ENCODE measurements at places on chromosomes 7 and 10.

- DNase-seq = peak; percentile 45
Measured at GRCh38 chr7:28356619-28357018, 55.7 kb upstream of the CREB5 start.

DNA sequence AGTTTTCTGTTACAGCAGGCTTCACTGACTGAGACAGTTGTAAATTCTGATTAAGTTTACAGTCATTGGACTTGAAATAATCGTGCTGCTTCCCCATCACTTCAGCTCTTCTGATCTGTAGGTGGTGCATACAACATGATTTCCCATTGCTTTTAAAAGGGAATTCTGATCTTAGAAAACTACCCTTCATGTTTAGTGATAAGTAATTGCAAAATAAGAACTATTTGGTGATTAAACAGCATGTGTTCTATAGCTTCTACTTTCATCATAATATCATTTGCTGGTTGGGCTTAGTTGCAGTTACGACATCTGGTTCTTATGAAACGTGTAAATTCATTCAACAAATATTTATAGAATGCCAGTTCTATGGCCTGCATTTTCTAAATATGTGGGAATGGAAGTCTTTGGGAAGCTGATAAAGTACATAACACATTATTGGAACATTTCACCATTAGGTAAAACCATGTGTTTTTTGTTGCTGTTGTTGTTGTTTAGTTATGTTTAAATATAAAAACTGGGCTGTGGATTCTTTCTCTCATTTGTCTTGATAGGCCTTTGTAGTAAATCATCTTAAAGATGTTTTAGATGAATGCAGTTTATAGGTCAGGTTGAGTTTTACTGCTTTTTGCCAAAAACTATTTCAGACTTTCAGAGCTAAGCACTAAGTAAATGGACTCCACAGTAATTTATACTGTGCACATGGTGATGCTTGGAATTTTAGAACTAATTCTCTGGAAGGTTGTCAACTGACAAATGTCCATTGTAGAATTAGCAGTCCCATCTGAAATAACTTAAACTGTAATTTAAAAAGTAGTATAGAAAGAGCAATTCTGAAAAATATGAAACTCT is 13.1 kb downstream of the GNAI1 start:
- DNase-seq = no peak

DNA sequence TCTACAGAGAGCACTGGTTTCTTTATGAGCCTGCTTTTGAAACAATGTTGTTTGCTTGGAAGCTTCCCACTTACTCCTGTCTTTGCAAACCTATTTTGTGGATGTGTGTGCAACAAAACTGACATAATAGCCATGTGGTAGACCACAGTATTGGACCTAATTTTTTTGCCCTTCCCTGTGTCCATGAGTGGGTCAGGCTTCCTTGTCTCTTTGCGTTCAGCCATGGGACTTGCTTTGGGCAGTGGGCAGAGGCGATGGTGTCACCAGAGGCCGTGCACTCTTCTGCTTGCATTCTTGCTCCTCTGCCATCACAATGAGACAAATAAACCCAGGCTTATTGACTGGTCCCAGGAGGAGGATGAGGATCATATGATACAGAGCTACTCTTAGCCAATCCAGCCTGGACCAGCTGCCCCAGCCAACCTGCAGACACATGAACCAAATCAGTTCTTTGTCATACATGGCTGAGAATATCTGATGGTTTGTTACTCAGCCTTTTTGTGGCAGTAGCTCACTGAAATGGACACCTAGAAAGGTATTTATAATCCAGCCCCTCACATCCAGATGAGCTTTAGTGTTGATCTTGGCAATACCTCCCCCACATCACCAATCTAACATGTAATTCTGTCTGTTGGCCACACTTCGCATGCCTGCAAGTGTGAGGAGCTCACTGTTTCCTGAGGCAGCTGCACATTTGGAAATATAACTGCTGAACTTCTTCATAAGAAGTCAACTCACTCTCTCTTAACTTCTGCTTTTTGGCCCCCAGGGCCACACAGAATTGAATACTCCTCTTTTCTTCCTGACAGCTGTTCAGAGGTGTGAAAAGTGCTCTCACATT is 427.8 kb upstream of the ZMIZ1 start:
- DNase-seq = no peak

DNA sequence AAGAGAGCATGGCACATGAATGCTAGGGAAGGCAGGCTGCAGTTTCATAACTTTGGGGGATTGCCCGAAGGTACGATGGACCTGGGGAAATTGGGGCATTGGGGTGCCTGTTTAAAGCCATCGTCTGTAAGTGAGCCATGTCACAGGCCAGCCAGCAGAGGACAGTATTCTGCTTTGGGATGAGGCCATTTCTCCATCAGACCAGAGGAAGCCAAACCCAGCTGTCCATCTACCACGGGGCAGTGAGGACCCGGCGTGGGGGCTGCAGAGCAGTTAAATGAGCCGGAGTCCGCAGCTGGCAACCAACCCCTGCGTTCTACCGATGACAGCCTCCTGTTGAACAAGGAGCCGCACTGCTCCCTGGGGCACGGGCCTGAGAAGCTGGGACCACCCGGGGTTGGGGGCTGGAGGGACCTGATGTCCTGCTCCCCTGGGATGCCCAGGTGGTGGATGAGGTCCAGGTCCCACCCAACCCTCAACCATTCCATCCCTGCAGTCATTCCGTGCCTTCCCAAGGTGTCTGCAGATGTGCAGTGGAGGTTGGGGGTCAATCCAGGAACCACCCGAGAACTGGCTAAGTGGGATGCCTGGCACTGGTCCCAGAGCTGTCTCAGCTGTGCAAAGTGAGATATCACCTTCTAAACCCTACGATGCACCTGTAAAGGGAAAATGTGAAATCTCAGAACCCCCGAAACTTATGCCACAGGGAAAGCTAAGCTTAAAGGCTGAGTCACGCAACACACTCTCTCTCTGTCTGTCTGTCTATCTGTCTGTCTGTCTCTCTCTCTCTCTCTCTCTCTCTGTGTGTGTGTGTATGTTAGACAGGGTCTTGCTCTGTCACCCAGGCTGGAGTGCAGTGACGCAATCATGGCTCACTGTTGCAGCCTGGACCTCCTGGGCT is 12.1 kb upstream of the RHBDD2 start:
- DNase-seq = peak; percentile 76

GRCh38 chr10:133140417-133141143 is 19.4 kb upstream of the KNDC1 start:
- DNase-seq = no peak

- DNase-seq = no peak
Measured at GRCh38 chr10:83333566-83333965, 805.7 kb upstream of the GHITM start.

- DNase-seq = no peak
Measured at GRCh38 chr10:4512196-4512595, 313.8 kb upstream of the AKR1E2 start.

DNA sequence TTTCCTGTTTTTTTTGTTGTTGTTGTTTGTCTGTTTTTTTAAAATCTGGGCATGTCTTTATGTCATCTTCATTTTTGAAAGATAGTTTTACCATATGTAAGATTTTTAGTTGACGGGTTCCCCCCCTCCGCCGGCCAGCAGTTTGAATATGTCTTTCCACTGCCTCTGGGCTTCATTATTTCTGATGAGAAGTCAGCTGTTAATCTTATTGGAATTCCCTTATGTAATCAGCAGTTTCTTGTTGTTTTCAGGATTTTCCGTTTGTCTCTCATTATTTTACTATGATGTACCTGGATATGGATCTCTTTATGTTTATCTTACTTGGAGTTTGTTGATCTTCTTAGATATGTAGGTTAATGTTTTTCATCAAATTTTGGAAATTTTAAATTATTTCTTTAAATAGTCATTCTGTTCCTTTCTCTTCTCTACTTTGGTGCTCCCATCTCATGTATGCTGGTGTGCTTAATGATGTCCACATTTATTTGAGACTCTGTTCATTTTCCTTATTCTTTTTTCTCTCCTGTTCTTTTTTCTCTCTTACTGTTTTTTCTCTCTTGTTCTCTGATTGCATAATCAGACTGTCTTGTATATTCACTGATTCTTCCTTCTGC is 9.7 kb downstream of the EXOC6 start:
- DNase-seq = no peak

DNA sequence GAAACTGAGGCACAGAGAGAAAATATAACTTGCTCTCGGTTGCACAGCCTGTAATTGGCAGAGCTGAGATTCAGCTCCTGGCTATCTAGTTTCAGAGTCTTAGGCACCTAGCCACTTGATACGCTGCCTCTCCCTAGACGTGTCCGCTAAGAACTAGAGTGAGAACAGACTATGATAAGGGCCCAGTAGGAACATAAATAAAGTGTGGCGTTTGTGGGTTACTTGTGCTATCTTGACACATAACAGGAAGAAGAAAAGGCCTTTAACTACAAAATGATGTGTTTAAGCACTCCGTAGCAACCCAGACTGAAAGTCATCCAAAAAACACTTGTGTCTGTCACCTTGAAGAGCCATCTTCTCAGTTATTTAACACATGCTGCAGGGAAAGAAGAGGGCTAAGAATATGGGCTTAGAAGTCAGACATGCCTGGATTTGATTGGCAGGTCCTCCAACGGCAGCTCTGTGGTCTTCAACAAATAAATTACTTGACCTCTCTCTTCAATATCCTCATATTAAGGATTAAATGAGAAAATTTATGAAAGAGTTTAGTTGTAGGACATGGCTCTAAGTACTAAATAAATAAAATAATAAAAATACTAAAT is 96.2 kb downstream of the SGMS1 start:
- no peak for DNase-seq

DNA sequence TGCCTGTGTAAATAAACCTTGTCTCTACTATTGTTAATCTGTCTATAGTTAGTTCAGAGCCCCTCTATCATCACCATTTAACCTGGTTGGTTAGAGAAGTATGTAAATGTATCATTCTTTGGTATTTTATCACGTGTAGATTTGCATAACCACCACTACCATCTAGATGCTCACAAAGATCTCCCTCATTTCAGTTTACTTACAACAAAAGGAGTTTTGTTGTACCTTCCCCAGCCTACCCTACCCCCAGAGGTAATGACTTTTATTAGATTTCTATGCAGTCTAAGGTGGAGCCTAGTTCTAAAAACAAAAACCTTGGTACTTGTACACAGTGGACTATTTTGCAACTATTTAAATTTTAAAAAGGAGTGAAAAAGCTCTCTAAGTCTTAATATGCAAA is 17.5 kb downstream of the ACADSB start:
- no peak for DNase-seq

GRCh38 chr10:125082881-125083575 is 77.3 kb downstream of the CTBP2 start:
- no peak for DNase-seq

GRCh38 chr10:73907841-73908517 is 3.0 kb upstream of the PLAU start:
- DNase-seq = no peak

DNA sequence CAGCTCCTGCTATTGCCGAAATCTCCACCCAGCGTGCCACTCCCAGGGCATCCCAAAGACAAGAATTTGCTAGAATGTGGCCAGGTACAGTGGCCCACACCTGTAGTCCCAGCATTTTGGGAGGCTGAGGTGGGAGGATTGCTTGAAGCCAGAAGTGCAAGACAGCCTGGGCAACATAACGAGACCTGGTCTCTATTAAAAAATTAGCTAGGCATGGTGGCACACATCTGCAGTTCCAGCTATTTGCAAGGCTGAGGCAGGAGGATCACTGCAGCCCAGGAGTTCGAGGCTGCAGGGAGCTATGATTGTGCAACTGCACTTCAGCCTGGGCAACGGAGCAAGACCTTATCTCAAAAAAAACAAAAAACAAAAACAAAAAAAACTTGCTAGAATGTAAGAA is 73.3 kb upstream of the LYZL2 start:
- DNase-seq = no peak

GRCh38 chr7:139127648-139128047 is 18.1 kb upstream of the ZC3HAV1 start:
- no peak for DNase-seq

DNA sequence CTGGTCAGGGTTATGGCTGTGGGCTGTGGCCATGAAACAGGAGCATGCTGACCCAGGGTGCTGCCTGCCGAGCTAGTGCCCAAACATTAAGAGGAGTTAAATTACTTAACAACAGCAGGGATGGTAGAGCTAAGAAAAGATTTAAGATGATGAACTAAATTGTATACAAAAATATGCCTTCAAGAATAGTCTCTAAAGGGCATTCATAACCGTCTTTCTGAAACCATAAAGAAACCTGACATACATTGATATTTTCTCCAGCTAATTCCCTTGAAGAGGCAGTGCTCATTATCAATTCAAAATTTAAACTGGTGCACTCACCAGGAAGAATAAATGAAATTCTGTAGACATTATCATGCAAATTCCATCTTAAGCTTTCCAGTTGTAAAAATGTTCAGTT is 265.8 kb upstream of the TAC1 start:
- no peak for DNase-seq

GRCh38 chr10:77859865-77860282 is 66.7 kb downstream of the DLG5 start:
- DNase-seq = no peak

GRCh38 chr7:134827889-134828288 is 48.5 kb downstream of the CALD1 start:
- DNase-seq = no peak

DNA sequence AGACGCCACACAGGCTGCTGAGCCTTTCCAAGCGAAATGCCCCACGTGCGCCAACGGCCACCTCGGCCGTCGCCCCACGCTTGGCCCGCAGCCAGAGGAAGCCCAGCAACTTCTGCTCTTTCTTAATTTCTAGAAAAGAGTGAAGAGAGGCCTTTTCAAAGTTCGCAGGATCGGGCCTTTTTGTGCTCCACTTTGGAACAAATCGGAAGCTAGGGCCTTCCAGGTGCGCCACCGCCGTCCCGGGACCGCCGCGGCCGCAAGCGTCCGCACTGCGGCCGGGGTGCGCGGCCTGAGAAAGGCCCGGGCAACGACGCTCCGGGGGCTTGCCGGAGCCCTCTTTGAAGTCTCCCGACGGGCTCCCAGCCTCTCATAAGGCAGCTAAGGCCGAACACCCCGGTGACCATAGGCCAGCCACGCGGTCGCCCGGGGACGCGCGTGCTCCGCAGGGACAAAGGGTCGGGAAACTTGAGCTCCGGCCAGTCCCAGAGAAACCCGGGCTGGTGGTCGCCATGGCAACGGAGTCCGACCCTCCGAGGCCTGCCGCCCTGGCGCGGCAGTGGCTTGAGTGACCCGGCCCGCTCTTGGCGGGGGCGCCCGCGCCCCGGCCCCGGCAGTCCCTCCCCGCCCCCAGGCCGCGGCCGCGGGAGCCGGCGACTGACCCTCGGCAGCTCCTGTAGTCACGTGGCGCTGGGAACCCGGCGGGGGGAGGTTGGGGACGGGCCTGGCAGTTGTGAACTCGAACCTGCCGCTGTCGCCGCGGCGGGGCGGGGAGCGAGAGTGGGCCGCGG is at the start of gene REPIN1:
TSS of gene REPIN1 (plus strand) at position 727 of the 788 bp plus-strand sequence. CDS start 890 bp downstream, outside the sequence.
- DNase-seq = peak; percentile 94

Measured in NCI-H2107 (cell line).